Activated naive CD8-positive, alpha-beta T cell treated with anti-CD3 and anti-CD28 coated beads, Interleukin-2, amount 50 U/mL, for 24 hours (primary cell): ENCODE measurements at places on chromosomes 7 and 10.

GRCh38 chr7:10192074-10192473 is 781.6 kb upstream of the PHF14 start:
- DNase-seq: no peak

DNA sequence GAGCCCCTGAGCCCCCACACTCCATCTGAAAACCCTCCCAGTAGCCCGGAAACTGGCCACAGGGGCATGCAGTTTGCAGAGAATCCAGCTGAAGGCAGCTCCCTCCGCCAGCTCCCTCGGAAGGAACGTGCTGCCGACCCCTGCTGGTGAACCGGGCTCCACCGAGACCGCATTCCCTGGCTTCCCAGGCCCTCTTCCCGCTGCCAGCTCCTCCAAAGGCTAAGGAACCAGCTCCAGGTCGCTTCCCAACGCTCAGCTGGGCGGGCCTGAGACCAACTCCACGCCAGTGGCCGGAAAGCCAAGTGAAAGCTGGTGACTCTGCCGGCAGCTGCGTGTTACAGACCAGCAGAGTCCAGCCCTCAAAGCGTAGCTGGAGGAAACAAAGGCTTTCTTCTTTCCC is 35.8 kb downstream of the GPER1 start:
- no peak for DNase-seq

GRCh38 chr7:48085433-48085791 is 3.7 kb upstream of the UPP1 start:
- DNase-seq: no peak

DNA sequence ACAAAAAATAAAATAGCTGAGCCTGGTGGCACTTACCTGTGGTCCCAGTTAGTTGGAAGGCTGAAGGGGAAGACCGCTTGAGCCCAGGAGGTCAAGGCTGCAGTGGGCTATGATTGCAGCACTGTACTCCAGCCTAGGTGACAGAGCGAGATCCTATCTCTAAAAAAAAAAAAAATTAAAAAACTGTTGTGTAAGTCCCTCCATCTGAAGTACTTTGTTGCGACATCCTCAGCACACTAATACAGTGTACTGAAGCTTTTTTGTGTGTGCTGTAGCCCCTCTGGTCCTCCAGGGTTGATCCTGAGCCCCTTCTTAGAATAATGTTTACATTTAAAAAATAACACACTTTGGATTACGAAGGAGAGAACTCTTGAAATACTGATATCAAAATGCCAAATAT is 71.3 kb downstream of the PFKFB3 start:
- no peak for DNase-seq

DNA sequence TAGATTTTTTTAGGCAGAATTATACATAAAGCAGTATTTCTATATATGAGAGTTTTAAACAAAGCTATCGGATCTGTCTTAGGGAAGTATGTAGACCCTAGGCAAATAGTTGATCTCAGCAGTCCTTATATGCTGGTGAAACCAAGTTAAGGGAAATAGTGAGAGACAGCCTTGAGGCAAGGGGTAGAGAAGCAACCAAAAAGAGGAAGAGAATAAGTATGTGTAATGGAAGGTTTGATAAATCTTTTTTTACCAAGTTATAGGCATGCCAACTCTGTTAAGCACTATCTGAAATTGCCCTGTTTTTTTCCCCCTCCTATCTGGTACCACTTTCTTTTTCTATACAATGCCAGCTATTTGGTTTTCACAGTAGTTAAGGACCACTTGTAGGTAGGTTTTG is 19.9 kb downstream of the SPAG6 start:
- DNase-seq: no peak

- DNase-seq: no peak
These were observed 21.0 kb upstream of the ASB15 start for GRCh38 chr7:123580406-123581161.

DNA sequence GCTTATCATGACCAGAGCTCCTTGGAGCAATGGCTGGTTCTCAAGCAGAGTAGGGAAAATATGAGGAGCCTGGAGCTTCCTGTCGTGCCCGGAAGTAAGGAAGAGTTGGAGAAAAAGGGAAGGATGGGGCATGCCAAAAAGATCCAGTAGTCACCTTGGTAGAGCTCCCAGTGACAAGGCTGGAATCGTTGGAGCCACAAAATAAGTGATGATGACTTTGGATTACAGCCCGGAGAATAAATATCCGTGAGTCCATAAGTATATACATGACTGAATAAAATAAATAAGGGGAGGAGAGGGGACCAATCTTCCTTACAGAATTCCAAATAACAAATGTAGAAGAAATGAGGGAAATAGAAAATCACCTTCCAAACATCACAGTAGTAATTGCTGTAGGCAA is 29.3 kb downstream of the LMTK2 start:
- no peak for DNase-seq

- DNase-seq: no peak
These were observed 184.6 kb downstream of the RAMP3 start for GRCh38 chr7:45342236-45342635.

DNA sequence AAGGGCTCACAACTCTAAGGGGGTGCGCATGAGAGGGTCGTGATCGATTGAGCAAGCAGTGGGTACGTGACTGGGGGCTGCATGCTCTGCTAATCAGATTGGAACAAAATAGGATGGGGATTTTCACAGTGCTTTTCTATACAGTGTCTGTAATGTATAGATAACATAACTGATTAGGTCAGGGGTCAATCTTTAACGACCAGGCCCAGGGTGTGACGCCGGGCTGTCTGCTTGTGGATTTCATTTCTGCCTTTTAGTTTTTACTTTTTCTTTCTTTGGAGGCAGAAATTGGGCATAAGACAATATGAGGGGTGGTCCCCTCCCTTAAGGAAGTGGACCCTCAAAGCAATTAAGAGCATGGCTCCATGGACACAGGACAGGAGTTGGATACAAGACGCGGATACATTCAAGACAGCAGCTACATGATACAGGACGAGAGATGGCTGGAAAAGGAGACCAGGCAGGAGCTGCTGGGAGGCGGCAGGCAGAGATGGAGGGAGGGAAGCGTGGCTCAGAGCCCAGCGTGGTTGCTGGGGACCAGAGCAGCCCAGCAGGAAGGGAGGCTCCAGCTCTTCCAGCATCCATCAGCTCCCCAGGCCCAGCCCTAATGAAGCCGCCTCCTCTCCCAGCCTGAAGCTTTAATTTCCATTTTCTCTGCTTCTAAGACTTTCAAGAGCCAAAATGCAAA is 31.6 kb downstream of the GSDME start:
- no peak for DNase-seq

DNA sequence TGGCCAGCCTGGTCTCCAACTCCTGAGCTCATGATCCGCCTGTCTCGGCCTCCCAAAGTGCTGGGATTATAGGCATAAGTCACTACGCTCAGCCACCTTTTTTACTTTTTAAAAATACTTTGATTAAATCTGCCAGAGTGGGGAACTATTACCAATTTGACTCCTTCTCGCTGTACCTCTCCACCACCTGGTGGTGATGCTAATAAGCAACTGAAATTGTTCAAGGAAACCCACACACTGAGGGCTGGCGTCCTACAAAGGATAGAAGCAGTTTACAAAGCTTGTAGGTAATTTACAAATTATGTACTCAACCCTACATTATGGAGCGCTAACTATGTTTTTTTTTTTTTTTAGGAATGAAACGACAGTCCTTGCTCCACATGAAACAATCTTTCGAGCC is 111.1 kb downstream of the CPED1 start:
- no peak for DNase-seq

- no peak for DNase-seq
These were observed 174.8 kb downstream of the FOXP2 start for GRCh38 chr7:114589436-114589835.

DNA sequence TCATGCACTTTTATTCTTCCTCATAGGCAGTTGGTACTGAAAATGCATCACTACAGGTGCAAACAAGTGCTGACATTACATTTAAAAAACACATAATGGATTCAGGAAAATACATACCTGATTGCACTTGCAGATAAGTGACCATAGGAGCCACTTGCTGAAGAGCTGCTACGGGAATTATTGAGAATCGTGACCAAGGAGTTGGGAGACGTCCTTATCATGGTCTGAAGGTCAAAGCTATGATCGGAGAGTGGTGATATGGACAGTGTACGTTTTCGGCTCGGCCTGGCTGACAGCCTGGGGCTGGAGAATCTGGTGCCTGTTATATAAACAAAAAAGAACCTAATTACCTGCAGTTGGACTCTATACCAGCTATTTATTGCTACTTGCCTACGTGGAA is 197.1 kb downstream of the GLI3 start:
- DNase-seq: no peak

DNA sequence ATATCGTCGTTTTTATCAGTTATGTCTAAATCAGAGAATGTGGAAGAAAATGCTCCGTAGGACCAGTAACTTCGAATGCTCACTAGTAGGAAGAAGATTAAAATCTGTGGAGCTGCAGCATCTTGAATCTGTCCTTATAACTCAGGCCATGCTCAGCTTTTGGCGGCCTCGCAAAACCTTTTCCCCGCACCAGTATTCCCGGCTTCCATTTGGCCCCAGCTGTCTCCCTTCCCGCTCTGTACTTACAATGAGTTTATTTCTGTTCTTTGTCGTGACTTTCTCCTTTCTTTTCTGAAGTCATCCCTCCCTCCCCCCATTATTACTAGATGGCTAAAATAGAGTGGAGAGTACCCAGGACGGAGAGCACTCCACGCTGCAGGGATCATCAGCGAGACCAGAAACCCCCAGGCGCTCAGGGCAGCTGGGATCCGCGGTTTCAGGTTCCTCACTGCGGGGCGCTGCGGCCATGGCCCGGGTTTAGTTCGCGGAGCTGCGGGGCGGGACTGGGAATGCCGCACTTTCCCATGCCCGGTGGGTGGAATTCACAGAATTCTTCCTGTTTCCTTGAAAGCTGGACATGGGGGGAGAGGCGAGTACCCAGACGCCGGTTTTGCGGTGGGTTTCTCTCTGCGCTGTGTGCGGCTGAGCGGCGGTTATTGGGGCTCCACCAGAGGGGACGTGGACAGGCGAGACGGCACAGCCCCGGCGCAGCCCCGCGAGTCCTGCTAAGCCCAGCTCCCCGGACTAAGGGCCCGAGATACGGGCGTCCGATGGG is 183.5 kb downstream of the POM121L12 start:
- DNase-seq: no peak

DNA sequence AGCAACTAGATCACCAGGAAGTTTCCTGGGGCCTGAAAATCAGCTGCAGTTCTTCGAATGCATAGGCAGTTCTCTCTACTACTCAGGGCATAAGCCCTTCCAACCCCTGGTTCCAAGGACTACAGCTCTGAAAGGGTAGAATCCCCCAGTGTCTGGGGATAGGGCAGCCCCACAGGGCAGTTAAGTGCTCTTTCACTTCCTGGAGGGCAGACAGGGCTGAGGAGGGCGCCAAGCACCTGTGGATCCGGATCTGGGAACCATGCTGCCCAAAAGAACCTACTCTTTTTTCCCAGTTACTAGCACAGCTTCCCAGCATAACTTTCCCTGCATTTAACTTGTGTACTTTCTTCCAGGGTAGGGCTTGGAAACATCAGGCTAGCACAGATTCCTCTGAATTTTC is 41.1 kb downstream of the CXCL12 start:
- DNase-seq: no peak

DNA sequence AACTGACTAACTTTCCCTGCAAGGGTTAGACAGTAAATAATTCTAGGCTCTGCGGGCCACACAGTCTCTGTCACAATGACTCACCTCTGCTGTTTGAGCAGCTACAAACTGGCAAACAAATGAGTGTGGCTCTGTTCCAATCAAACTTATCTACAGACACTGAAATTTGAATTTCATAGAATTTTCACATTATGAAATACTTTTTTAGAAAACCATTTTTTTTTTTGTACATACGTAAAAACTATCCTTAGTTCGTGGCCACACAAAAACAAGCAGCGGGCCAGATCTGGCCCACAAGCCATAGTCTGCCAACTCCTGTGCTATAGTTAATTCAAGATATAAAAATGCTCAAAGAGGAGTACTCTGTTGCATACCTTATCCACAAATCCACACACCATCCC is 32.6 kb downstream of the PIP4K2A start:
- no peak for DNase-seq

- DNase-seq: no peak
These were observed 558.2 kb upstream of the PFKP start for GRCh38 chr10:2509081-2509531.

GRCh38 chr7:45593121-45593541 is 19.0 kb downstream of the ADCY1 start:
- no peak for DNase-seq

- no peak for DNase-seq
These were observed 145.9 kb upstream of the FAM13C start for GRCh38 chr10:59508296-59508695.

- DNase-seq: no peak
These were observed 18.9 kb downstream of the ANLN start for GRCh38 chr7:36408589-36408988.

DNA sequence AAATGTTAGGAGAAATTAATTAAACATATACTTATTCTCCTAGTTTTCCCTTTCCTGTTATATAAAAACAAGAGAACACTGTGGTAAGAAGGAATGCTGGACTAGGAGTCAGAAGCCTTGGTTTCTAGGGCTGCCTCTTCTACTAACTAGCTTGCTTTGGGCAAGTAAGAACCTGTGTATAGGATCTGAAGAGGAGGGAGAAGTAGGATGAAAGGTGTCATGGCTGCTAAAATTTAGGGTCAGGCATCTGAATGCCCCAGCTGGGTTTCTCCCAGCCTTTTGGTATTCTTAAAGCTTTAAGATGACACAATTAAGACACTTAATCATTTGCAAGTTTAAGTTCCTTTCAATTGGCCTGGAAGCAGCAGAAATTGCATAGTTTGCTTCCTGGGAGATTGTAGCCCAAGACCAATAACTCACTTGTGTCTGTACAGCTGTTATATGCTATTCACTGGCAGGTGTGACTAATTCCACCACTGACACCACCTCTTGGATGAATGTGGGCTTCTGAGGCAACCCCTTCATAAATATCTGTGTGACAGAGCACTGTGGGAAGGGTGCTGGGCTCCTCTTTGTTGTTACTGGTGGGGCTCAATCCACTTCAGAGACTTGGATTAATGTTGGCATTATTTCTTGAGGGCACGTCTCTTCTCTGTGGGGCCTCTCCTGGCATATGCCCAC is 137.2 kb downstream of the LRMDA start:
- no peak for DNase-seq

GRCh38 chr10:97180986-97181385 is 4.8 kb downstream of the SLIT1 start:
- DNase-seq: no peak

- no peak for DNase-seq
These were observed 85.9 kb downstream of the CCNY start for GRCh38 chr10:35422228-35422627.

DNA sequence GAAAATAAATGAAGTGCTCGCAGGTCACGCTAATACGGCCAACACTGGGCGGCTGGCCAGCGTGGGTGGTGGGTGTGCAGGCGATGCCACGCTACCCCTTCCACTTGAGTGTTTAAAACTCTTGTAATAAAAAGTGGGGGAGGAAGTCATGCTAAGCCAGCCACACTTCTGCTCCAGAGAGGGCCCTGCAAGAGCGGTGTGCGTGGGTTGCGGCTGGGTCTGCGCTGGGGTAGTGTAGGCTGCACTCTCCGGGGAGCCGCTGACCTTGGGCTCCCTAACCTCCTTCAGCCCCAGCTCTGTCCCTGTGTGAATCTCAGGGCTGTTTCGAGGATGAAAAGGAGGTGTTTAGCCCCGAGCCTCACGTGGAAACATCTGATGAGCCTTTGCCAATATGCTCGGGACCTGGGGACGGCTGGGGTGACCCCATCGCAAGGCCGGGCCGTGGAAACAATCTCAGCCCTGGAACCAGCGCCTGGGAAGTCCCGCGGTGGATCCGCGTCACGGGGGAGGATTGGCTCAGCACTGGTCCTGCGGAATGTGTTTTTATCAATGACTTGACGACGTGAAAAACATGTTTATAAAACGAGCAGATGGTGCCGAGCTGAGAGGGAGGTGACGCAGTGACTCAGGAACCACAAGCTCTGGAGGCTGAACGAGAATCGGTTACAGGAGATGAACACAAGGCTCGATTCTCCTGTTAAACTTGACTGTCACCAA is 278.5 kb downstream of the DNAJB6 start:
- DNase-seq: no peak
